Sigmoid colon (tissue), 7 donors: ENCODE measurements at places on chromosomes 2 and 18. TPM values are rescaled to one million over a fixed set of nuclear protein-coding genes. Genes with fewer than 3 reads are reported as not detected.

- no peak for DNase-seq
- no peak overlapping the region for H3K27ac ChIP-seq
- no peaks in the 10 kb centered on the region for H3K4me1 ChIP-seq
- H3K36me3 ChIP-seq = no peaks in the 10 kb centered on the region
Observed at GRCh38 chr2:152200101-152200500, 24.5 kb upstream of the STAM2 start.

DNA sequence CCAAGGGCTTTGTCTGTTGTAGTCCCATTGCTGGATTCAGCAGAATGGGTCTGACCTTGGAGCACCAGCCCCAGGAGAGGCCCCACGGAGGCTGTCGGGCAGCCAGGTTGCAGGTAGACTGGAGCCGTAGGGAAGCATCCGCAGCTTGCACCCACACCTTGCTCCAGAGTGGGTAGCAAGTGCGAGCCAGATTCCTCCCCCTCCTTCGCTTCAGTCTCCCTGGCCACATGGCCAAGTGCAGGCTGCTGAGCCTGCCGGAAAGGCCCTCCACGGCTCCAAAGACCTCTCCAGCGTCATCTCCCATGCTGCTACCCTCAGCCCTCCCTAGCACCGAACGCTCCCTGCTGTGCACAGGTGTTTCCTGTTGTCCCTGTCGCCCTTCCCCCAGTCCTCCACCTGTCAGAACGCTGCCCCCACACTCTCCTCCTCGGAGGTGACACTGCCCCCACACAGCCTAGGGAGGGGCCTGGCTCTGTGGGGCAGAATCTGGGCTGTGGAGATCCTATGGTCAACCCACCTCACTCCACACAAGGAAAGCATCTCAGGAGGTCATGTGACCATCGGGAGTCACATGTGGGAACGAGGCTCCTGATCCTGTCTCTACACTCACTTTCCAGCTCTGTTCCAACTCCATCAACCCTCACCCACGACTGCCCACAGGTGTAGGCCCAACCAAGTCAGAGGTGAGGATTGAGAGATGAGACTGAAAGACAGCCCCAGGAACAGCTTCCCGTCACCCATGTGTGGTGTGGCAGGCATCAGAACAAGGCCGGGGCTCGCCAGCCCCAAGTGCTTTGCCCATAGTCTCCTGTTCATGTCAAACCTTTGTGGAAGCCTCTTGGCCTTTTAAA is 8.3 kb downstream of the KCNF1 start:
- no peaks in the 10 kb centered on the region for H3K4me1 ChIP-seq
- peak; percentile 52 for DNase-seq
- no peak overlapping the region for H3K27ac ChIP-seq
- H3K4me3 ChIP-seq = no peak overlapping the region

DNA sequence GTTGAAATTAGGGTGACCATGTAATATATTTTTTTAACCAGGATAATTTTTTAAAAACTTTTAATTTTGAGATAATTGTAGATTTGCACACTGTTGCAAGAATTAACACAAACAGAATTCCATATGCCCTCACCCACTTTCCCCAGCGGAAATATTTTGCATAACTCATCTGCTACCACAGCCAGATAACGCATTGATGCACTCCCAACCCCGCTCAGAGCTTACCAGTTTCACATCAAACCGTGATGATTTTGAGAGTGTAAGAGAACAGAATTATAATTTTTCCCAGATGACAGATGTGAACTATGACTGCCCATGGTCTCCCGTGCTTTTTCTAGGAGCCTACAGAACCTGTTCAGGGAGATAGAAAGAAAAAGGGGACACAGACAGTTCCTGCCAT is 35.2 kb upstream of the LDLRAD4 start:
- H3K27me3 ChIP-seq = peaks cover 3% of the 10 kb centered on the region
- H3K4me3 ChIP-seq = no peak overlapping the region
- DNase-seq = no peak

- no peak overlapping the region for H3K4me3 ChIP-seq
- peak overlapping the region; percentile 53 for H3K27ac ChIP-seq
- H3K36me3 ChIP-seq = no peaks in the 10 kb centered on the region
- no peaks in the 10 kb centered on the region for H3K27me3 ChIP-seq
- no peaks in the 10 kb centered on the region for H3K4me1 ChIP-seq
- DNase-seq = peak; percentile 67
Observed at GRCh38 chr2:19538411-19538963, 180.1 kb upstream of the OSR1 start.

ASPRV1 gene
- 1.4 TPM for total RNA-seq
